ENCODE measurements at places on chromosomes 1 and 21.

DNA sequence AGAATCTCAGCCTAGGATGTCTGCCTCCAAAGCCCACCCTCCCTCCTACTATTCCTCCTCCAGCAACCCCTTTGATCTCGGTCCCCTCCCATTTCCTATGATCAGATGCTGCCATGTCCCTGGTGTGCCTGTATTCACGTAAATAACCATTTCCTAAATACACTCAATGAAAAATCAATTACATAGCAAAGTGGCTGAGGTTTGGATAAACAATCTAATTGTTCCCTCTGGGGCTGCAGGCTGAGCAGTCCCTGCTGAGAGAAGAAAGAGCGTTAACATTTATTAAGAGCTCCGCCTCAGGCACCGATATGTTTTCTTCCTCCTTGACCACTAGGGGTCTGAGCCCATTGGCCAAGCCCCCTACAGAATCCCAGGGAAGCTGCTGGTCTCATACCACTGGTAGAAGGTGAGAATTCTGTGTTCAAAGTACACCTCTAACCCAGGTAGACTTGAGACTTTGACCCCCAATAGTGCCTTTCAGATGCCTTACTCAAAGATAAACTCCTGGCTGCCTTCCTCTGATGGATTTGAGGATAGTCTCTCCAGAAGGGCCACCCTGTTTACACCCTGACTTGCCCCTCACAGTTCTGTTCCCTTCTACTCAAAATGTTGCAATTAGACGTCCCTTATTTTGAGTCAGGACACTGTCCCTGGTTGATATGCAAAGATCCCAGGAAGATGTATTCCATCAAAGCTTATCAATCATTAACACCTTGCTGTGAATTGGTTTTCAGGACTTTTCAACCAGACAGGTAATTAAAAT is 33.9 kb upstream of the CAMK1G start:
- DNase-seq: no peak

- peak; percentile 45 for DNase-seq
These were observed 6.0 kb upstream of the UBL4B start for GRCh38 chr1:110106013-110106941.

DNA sequence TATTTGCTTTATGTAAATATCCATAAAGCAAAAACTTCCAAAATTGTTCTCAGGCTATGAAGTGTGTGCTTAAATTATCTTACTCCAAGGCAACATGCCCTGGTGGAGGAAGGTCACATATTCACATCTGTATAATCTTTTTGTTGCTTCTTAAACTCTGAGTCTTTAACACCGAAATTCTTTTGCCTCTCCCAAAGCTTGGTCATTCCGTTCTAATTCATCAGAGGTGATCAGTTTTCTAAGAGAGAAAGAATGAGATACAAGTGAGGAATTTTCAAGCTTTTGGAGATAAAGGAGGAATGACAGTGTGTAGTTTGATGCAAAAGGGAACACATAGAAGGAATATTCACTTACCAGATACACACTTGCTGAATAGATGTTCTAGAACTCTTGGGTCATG is 561.7 kb downstream of the LTN1 start:
- DNase-seq: no peak

DNA sequence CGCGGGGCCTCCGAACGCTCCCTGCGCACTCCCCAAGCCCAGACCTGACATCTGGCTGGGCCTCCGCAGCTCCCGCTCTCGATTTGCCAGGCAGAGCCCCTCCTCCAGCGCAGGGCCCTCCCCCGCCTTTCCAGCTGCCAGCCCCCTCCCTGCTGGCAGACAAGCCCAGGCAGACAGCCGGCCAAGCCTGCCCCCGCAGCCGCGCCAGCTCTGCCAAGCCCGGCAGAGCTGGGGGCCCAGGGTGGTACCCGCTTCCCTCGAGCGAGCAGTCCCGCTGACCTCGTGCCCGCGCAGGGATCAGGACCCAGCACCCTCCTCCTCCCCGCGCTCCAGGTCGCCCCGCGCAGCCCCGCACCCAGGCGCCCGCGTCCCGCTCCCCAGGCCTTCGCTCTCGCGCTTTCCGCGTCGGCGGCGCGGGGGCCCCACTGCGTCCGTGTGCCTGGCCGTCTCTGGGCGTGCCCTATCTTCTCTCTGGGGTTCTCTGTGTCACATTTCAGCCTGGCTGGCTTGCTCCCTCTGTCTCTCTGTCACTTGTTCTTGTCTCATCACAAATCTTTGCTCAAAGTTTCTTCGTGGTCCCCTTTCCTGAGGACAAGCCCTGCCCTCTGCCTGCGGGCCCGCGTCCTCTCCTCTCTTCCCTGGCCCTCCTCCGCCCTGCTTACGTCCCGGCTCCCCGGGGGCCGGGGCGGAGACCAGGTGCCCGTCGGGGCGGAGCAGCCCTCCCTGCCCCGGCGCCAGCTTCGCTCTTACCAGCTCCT is 580 bp downstream of the INKA2 start:
- peak; percentile 87 for DNase-seq

DNA sequence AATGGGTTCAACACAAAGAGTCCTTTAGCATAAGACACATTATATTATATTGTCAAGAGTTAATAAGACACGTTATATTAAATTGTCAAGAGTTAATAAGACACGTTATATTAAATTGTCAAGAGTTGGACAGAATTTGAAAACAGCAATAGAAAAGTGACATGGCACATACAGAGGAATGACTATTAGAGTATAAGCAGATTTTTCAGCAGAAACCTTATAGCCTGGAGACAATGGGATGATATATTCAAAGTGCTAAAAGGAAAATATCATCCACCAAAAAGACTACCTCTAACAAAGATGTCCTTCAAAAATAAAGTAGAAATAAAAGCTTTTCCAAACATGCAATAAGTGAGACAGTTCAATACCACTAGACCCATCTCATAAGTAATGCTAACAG is 36.0 kb upstream of the HSPA13 start:
- DNase-seq: no peak

GRCh38 chr1:26582836-26583460 is 53.4 kb downstream of the RPS6KA1 start:
- DNase-seq: no peak

DNA sequence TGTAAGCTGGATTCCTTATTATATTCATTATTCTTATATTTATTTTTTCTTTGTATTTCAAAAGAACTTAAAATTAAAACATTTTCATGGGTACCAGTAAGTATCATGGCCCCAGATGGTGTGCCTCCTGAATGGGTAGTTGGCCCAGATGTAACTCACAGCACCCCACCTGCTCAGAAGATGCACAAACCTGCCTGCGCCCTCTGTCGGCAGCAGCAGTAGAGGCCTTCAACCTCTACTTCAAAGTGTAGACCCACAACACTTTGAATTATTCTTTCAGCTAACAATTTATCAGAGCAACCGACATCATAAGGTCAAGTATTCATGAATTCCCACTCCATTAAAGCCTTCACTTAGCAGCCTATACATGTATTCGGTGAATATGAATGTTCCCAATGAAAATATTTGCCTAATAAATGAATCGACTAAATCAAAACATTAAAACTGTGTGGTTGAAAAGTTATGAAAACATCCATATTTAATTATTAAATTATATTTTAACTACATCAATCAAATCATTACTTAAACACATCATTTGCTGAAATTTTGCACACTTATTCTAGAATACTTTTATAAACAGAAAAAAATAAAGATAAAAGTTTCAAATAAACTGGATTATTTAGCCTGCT is 25.4 kb downstream of the PIGM start:
- DNase-seq: peak; percentile 77

DNA sequence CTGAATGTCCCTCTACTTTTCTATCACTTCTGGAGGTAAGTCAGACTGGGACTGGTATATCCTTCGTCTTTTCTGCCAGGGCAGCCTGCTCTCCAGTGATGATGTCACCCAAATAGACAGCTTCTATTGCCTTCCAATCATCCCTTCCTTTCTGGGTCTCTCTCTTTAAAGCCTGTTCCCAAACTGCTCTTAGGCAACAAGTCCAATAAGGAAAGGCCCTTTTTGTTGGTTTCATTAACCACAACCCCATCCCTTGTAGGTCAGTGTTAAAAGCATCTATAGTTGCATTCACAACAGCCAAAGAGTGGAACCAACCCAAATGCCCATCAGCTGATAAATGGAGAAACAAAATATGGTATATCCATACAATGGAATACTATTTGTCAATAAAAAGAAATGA is 114.4 kb downstream of the CNIH3 start:
- no peak for DNase-seq

- DNase-seq: no peak
These were observed 4.7 kb downstream of the ZBTB7B start for GRCh38 chr1:155007251-155007828.

- no peak for DNase-seq
These were observed 79.3 kb downstream of the MAP3K7CL start for GRCh38 chr21:29209696-29210095.

DNA sequence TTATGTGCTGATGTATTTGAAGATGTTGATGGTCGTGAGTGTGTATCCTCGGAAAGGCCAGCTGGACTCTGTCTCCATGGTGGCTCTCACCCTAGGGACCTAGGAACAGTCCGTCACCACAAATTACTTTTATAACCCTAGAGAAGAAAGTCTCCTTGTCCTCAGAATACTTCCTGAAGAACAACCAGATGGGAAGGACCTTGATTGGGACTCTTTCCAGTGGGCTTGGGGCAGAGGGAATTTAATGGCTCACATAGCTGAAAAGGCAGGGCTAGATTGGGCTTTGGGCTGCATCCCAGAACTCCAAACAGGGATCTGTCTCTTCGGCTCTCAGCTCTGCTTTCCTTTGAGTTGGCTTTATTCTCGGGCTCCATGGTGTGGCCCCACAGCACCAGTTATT is 90.8 kb downstream of the TBX19 start:
- DNase-seq: no peak

GRCh38 chr1:58763214-58763613 is 20.6 kb downstream of the JUN start:
- no peak for DNase-seq

- DNase-seq: no peak
These were observed 375.5 kb downstream of the PCP4 start for GRCh38 chr21:40242586-40243265.

DNA sequence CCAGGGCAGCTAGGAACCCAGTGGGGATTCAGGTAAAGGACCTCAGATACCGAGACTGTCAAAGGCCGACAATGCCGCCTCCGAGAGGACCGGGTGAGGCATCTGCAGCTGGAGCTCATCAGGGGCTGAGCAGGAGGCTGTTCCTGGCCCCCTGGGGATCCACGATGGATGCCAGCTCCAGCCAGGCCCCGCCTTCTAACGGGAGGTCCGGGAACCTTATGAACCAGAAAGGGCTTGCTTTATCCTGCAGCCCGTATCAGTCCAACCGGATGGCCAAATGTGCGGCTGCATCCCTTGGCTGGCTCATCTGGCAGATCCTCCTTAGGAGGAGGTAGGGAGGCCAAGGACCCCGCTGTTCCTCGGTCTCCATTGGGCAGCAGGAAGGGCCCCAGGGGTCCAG is 32.0 kb downstream of the SLC45A1 start:
- no peak for DNase-seq

DNA sequence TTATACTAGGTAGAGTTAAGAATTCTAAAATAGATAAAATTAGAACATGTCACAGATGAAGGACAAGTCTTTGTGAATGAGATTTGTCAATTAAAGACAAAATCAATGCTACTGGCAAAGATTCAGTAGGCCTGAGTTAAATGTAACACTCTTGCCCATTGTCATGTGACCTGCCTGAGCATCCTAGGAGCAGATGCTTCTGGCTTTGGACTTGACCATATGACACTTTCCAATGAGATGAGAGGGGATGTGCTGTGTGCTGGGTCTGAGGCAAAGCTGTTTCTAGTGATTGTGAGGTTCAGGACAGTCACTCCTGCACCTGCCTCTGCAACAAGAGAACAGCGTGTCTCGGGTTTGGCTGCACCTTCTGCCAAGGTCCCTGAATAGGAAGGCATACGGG is 144.9 kb downstream of the HIVEP3 start:
- no peak for DNase-seq

GRCh38 chr1:204141131-204141530 is 10.7 kb downstream of the ETNK2 start:
- DNase-seq: no peak

DNA sequence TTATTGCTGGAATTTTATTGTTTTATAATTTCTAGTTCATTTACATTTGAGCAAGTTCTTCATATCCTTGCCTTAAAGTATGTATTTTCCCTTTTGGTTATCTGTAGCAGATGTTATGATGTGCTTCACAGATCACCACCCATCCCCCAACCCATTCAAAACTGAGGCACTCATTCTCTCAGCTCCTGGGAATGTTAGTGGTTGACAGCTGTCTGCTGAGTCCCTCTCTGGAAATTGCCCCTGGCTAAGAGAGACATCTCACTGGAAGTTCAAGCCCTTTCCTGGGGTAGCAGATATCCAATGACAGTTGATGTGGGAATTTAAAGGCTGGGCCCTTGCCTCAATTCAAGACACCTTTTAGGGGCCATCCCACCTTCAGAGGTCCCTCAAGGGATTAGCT is 4.3 kb upstream of the DPYD start:
- DNase-seq: peak; percentile 60

- no peak for DNase-seq
These were observed 87.6 kb downstream of the PSMG1 start for GRCh38 chr21:39095681-39096080.

- DNase-seq: no peak
These were observed 69.8 kb downstream of the PBX1 start for GRCh38 chr1:164628772-164629171.

GRCh38 chr1:30359539-30360220 is 363.7 kb downstream of the MATN1 start:
- DNase-seq: no peak

DNA sequence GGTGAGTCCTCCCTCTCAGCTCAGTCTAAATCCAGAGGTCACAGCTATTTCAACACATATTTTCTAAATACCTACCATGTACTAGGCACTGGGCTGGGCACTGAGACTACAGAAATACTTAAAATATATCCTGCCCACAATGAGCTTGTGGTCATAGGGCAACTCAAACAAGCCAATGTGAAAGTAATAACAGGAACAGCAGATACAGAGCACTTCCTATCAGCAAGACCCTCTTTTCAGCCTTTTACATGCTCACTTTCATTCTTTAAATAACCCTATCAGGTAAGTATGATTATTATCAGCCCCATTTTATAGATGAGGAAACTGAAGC is 71.9 kb downstream of the CD34 start:
- DNase-seq: no peak

GRCh38 chr1:8910914-8911313 is 32.4 kb upstream of the ENO1 start:
- DNase-seq: no peak

DNA sequence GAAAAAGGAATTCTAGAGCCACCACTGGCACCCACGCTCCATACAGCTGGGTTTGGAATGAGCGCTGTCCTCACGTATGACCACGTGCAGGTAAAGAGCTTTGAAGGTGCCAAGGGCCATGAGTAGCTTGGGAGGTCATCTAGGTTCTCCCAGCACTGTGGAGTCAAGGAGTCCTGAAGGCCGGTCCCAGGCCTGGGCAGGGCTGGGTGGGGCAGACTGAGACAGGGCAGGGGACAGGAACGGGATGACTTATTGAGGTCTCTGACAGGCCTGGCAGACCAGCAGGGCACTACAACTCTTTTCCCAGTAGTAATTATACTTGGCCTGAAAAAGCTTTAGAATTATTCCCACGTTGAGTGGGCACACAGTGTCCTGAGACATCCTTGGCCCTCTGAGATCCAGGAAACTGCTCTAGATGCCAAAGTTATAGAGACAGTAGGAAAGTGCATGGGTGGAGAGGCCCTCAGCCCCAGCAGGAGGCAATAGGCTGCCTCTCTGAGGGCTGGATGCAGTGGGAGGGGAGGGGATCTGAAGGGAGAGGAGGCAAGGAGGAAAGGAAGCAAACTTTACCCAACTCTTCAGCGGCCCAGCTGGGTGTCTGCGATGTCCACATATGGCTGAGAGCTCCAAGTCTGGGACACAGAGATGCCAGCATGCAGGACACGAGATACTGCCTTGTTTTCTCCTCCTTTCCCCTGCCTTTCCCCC is 1.8 kb upstream of the CDA start:
- DNase-seq: no peak

Data from NCI-H2171 (cell line).